ENCODE measurements at places on chromosomes 11 and 22. TPM values are rescaled to one million over a fixed set of nuclear protein-coding genes. Genes with fewer than 3 reads are reported as not detected.

The KCTD21 gene
- total RNA-seq = 4.9 TPM

The TENM4 gene
- not detected for total RNA-seq

The CSF2RB gene
- total RNA-seq = 0.13 TPM

The NOX4 gene
- total RNA-seq = not detected

The LRRC74B gene
- total RNA-seq = not detected

The CRYBB2 gene
- total RNA-seq = not detected

The OVOL1 gene
- total RNA-seq = not detected

DNA sequence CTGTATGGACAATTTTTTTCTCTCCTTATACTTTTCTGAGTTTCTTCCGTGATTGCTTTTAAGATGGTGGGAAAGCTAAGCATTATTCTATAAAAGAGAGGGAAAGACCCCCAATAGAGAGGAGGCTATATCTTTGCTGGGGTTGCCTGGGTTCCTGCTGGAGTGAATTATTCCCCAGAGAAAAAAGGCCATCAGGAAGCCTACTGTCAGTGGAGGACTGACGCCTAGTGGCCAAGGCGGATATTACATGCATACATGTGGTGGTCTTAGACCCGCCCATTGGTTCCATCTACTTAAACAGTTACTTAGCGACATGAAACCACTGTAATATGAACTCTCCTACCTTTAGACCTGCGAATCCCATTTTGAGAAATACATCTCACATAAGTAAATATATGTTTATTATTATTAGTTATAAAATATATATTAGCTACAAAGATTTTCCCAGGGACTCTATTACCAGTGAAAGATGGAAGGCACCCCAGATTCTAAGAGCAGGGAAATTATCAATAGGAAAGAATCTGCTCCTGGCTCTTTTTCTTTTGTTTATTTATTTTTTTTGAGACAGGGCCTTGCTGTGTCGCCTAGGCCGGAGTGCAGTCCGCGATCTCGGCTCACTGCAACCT, 15.7 kb upstream of the PGA3 start:
- no peak overlapping the region for H3K4me3 ChIP-seq
- no peaks in the 10 kb centered on the region for H3K27me3 ChIP-seq
- no peak overlapping the region for H3K27ac ChIP-seq

DNA sequence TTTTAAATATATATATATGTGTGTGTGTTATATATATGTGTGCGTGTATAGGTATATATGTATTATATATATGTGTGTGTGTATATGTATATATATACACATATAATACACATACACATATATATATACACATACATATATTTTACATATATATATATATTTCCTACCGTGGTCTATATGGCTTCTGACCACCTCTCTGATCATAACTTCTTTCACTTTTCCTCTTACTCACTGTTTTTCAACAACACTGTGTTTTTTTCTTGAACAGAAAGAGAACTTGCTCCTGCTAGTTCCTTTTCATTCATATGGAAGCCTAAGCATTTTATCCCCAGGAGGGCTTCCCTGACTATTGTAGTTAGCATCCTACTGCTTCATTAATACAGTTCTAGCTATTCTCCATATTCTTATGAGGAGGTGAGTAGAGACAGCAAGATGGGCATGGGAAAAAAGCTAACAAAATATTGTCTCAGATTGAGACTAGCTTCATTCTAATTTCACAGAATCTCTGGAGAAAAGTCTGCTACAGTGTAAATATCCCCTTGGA, 38.5 kb upstream of the CTSC start:
- no peaks in the 10 kb centered on the region for H3K4me1 ChIP-seq
- H3K27me3 ChIP-seq = no peaks in the 10 kb centered on the region
- no peak overlapping the region for H3K27ac ChIP-seq
- no peaks in the 10 kb centered on the region for H3K36me3 ChIP-seq
- no peak for DNase-seq

GRCh38 chr11:78926633-78927338, 352.1 kb upstream of the NARS2 start:
- no peaks in the 10 kb centered on the region for H3K36me3 ChIP-seq
- DNase-seq = no peak
- H3K4me1 ChIP-seq = no peaks in the 10 kb centered on the region
- H3K27me3 ChIP-seq = no peaks in the 10 kb centered on the region
- no peak overlapping the region for H3K27ac ChIP-seq
- no peak overlapping the region for H3K4me3 ChIP-seq

GRCh38 chr11:21912285-21912684, 280.6 kb upstream of the ANO5 start:
- no peaks in the 10 kb centered on the region for H3K36me3 ChIP-seq
- no peaks in the 10 kb centered on the region for H3K4me1 ChIP-seq
- no peak for DNase-seq

DNA sequence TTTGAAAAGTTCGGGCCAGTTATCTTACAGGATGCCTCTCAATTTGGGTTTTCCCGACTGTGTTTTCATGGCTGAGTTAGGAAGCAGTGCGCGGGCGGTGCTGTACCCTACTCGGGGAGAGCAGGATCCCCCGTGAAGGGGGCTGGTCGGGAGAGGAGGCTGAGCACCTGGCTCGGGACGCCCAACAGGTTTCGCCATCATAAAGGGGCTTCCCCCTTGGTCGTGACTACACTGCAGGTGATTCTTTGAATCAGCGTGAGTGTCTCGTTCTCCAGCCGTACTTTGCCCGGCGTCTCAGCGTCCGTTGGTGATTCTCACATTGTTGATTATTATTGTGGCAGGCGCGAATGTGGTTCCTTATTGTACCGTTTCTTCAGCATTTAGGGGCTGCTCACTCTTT, 46.6 kb downstream of the ST14 start:
- H3K36me3 ChIP-seq = no peaks in the 10 kb centered on the region
- no peaks in the 10 kb centered on the region for H3K27me3 ChIP-seq

DNA sequence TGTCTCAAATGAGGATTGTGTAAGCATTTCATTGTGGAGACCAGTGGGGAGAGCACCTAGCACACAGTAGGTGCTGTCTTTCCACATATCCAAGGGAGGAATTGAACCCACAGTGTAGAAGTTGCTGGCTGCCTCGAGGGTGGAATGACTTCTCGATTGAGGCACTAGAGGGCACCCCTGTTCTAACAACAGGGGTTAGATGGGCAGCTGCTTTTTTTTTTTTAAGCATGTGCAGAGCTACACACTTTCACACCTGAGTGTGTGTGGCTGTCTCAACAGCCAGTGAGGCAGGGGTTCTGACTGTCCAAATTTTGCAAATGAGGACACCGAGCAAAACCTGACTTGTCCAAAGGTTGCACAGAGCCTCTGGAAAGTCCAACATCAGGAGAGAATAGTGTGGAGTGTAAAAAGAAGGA, 118.2 kb upstream of the CRYBB3 start:
- H3K4me3 ChIP-seq = no peak overlapping the region
- no peak for DNase-seq
- H3K27ac ChIP-seq = no peak overlapping the region
- no peaks in the 10 kb centered on the region for H3K27me3 ChIP-seq
- peaks cover 35% of the 10 kb centered on the region for H3K4me1 ChIP-seq
- H3K36me3 ChIP-seq = no peaks in the 10 kb centered on the region

GRCh38 chr11:14930369-14930768, 38.3 kb upstream of the CYP2R1 start:
- no peak for DNase-seq
- H3K27ac ChIP-seq = no peak overlapping the region
- no peaks in the 10 kb centered on the region for H3K27me3 ChIP-seq
- H3K4me3 ChIP-seq = no peak overlapping the region
- H3K4me1 ChIP-seq = no peaks in the 10 kb centered on the region

GRCh38 chr11:77642228-77642627, 4.6 kb upstream of the CLNS1A start:
- no peaks in the 10 kb centered on the region for H3K36me3 ChIP-seq
- DNase-seq = no peak
- H3K27me3 ChIP-seq = no peaks in the 10 kb centered on the region

- H3K27me3 ChIP-seq = no peaks in the 10 kb centered on the region
- no peak for DNase-seq
- H3K27ac ChIP-seq = no peak overlapping the region
- H3K4me3 ChIP-seq = no peak overlapping the region
- no peaks in the 10 kb centered on the region for H3K4me1 ChIP-seq
These were observed 8.6 kb upstream of the SYT12 start for GRCh38 chr11:67014343-67014742.

DNA sequence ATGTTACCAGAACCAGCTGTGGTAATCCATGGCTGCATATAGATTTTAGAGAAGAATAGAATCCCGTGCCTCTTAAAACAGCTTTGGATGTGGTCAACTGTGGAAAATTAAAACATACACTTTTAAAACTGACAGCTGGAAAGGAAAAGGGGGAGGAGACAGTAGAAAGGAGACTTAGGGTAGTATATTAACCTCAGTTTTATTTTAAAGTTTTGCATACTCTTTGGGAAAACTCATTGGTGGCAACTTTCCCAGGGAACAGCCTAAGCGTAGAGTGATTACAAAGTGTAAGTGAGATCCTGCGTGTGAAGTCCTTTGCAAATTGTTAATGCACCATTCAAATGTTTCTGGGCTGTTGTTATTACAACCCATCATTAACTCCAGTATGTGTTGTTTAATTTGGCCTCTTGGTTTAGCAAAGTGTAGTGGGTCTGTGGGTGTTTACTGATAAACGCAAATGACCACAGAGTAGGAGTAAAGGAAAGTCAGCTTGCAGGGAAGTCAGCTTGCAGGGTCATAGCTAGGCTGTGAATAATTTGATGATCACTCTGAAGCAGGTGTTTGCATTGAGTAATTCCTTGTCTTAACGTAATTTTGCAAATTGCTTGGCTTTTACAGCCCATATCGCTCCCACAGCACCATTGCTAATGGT, 88.0 kb upstream of the DBX1 start:
- H3K4me1 ChIP-seq = no peaks in the 10 kb centered on the region
- no peak for DNase-seq
- H3K4me3 ChIP-seq = no peak overlapping the region
- no peaks in the 10 kb centered on the region for H3K27me3 ChIP-seq
- no peak overlapping the region for H3K27ac ChIP-seq

GRCh38 chr22:17841836-17842235, 67.6 kb upstream of the BID start:
- no peak for DNase-seq
- H3K27ac ChIP-seq = peak overlapping the region; percentile 27
- H3K36me3 ChIP-seq = no peaks in the 10 kb centered on the region

GRCh38 chr11:106821291-106821690, 197.0 kb downstream of the GUCY1A2 start:
- no peak overlapping the region for H3K27ac ChIP-seq
- no peaks in the 10 kb centered on the region for H3K27me3 ChIP-seq
- H3K4me3 ChIP-seq = no peak overlapping the region
- H3K36me3 ChIP-seq = no peaks in the 10 kb centered on the region
- no peaks in the 10 kb centered on the region for H3K4me1 ChIP-seq

DNA sequence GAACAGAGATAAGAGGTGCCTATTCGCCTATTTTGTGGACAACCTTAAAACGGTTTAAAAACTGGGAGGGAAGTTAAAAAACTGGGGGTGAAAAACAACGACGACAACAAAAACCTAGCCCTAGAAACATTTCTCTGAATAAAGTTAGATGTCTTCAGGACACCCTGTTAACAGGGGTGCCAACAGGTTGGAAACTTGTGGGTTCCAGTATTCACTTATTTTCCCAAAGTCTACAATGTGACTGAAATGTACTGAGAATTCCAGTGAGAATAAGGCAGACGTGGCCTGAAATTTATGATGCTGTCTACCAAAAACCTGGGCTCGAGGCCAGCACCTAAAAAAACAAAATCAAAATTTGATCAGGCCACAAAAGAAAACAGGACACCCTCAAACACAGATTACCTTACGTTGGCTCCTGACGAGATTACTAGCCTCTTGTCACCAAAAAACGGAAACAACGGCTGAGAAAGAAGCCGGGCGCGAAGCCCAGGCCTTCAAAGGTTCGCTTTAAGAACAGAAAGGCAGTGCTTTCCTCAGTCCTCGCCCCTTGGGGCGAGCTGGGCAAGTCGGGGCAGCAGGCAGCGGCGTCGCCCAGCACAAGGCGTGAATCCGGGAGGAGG, 906 bp downstream of the CCDC90B start:
- H3K4me1 ChIP-seq = peaks cover 25% of the 10 kb centered on the region
- no peaks in the 10 kb centered on the region for H3K36me3 ChIP-seq
- H3K4me3 ChIP-seq = peak overlapping the region; percentile 84
- H3K27me3 ChIP-seq = no peaks in the 10 kb centered on the region
- DNase-seq = no peak

DNA sequence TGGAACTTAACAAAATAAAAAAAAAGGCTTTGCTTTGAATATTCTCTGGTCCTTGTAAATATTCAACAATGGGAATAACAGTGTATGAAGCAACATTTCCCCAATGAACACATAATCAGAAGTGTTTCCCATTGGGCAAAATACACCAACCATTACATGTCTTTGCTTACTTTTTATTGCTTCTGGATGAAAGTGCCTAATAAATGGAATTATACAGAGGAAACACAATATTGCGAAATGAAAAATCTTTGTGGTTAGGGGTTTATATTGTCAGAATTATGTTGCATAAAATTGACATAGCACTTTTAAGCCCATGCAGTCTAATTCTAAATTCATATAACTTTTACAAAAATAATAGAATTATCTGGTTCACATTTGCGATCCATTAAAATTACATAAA, 386.4 kb downstream of the DCDC1 start:
- H3K36me3 ChIP-seq = no peaks in the 10 kb centered on the region
- no peak overlapping the region for H3K4me3 ChIP-seq
- H3K4me1 ChIP-seq = no peaks in the 10 kb centered on the region
- DNase-seq = no peak
- no peak overlapping the region for H3K27ac ChIP-seq

DNA sequence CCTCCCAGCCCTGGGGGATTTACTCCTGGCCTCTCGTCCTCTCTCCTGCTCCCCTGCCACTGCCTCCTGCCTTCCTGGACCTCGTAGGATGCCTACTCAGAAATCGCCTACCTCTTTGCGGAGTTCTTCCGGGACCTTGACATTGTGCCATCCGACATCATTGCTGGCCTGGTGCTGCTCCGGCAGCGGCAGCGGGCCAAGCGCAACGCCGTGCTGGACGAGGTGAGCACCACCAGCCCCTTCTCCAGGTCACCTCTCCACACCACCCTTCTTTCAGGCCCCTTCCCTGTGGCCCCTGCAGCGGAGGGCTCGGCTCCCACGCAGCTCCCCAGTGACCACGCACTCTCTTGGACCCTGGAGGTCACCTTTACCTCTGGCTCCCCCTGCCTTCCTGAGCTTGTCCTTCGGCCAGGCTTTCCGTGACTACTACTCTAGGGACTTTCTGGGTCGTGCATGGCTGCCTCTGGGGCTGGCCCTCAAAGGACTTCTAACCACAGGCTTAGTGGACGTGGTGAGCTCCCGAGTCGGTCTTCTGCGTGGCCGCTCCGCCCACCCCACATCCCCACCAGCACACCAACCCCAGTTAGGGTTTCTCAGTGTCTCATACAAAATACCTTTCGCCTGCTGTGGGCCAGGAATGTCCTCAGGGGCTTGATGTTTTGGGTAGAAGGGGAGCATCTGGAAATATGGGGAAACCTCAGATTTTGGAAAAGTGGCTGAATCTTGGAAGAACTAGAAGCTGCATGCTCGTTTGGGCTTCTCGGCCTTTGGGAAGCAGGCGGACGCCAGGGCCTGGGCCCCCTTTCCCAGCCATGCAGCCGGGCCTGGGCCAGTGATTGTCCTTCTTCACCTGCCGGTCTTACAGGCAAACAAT, 24.1 kb upstream of the MYRF start:
- H3K4me1 ChIP-seq = peaks cover 4% of the 10 kb centered on the region
- H3K36me3 ChIP-seq = no peaks in the 10 kb centered on the region
- no peaks in the 10 kb centered on the region for H3K27me3 ChIP-seq
- no peak for DNase-seq

- H3K4me1 ChIP-seq = no peaks in the 10 kb centered on the region
- no peak for DNase-seq
- no peak overlapping the region for H3K4me3 ChIP-seq
- no peak overlapping the region for H3K27ac ChIP-seq
These were observed 19.2 kb upstream of the FNBP4 start for GRCh38 chr11:47786373-47786772.

All from CD8-positive, alpha-beta memory T cell (primary cell).